ENCODE measurements at places on chromosomes 2 and 18. TPM values are rescaled to one million over a fixed set of nuclear protein-coding genes. Genes with fewer than 3 reads are reported as not detected.

Gene PROKR1
- not detected for total RNA-seq

Gene CGREF1
- 1.3 TPM for total RNA-seq

Gene CCDC85A
- total RNA-seq: 15.4 TPM

Gene SGPP2
- not detected for total RNA-seq

Gene LRP1B
- 0.07 TPM for total RNA-seq

Gene ERBB4
- 0.13 TPM for total RNA-seq

Gene GPR55
- not detected for total RNA-seq

Gene FBLN7
- 5.2 TPM for total RNA-seq

Gene MTIF2
- total RNA-seq: 43.6 TPM

Gene STARD6
- total RNA-seq: not detected
